ENCODE measurements at places on chromosomes 7 and 10.

DNA sequence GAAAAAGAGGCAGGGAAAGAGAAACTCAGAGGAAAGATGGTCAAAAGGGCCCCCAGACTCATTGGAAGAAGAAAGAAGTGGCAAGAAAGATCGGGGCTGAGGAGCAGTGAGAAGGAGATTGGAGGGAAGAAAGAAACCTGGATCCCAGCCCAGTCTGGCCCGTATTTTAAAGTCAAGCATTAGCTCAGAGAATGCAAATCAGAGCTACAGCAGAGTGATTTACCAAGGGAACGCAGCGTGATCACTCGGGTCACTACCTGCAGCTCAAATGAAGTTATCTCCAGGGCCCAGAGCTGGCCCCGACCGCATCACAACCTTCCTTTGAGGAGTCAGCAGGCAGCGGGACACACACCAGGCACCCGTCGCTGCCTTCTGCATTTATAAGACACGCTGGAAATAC is 72.8 kb downstream of the CARD11 start:
- DNase-seq = no peak

DNA sequence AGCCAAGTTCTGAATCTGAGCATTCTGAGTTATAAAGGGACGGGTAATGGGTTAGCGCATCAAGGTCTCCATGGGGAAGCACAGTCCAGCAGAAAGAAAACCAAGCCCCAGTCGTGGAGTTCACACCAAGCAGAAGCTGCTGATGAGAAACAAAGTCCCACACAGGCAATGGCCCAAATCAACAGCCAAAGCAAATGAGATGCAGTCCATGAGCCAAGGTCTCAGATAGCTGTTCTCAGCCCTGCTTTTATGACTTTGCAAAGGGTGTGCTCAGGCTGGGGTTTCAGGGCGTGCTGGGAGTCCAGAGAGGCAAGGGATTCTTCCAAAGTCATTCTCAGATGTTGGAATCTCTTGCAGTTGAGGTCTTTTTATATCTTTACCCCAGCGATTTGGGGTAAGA is 32.0 kb downstream of the THNSL1 start:
- DNase-seq = no peak

DNA sequence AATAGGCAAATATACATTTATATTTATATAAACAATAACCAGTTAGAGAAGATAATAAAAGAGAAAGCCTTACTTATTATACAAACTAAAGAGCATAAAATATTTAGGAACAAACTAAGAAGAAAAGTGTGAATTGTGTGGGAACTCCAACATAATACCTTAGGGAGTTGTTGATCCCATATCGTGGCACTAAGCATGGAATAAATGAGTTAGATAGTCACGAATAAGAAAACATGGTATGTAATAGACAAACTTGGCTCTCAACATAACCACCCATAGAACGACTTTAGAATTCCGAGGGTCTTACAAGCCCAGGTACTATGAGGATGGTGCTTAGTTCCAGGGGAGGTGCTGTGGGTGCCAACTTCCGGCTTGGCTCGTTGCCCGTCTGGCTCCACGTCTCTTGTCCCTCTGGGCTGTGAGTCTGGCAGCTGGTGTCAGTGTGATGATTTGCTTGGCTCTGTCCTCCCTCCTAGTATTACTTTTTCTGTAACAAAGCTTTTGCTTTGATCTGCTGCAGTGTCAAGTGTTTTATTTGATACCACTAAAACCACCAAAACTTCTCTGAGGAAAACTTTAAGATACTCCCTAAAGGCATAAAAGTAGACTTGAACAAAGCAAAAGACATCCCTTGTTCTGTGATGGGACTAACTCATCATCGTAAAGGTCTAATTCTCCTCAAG is 9.5 kb upstream of the RBM20 start:
- no peak for DNase-seq

GRCh38 chr7:47666164-47666862 is 84.4 kb upstream of the TNS3 start:
- no peak for DNase-seq

- no peak for DNase-seq
These were observed 36.3 kb downstream of the C10orf105 start for GRCh38 chr10:71683301-71683700.

DNA sequence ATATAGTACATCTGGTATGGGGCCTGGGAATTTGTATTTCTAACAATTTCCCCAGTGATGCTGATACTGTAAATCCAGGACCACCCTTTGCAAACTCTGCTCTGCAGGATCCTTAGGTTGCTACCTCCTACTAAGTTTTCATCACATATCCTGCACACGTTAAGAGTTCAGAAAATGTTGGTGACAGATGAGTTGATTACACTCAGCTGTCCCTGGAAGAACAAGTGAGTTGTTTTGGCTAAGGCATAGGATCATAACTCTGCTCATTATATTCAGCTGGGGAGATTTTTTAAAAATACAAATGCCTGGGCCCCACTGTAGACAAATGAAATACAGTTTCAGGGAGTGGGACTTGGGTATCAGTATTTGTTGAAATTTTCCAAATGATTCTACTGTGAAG is 274.6 kb upstream of the HABP2 start:
- no peak for DNase-seq

GRCh38 chr10:14625765-14626525 is 148.8 kb downstream of the FAM107B start:
- DNase-seq = no peak

GRCh38 chr10:65566906-65567305 is 1358.9 kb upstream of the LRRTM3 start:
- DNase-seq = no peak

DNA sequence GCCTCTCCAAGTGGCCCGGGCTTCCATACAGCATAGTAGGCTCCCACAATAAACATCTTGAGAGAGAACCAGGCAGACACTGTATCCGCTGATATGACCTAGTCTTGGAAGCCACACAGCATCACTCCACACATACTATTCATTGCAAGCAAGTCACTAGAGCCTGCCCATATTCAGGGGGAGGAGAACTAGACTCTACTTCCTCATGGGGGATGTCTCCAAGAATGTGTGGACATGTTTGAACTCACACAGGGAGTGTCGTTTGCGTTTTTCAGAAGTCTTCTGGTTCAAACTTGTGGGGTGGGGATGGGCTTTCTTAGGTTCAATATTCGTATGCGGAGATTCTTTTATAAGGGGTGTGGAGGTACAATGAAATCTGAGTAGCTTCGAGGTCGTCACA is 232.6 kb upstream of the HABP2 start:
- DNase-seq = no peak

DNA sequence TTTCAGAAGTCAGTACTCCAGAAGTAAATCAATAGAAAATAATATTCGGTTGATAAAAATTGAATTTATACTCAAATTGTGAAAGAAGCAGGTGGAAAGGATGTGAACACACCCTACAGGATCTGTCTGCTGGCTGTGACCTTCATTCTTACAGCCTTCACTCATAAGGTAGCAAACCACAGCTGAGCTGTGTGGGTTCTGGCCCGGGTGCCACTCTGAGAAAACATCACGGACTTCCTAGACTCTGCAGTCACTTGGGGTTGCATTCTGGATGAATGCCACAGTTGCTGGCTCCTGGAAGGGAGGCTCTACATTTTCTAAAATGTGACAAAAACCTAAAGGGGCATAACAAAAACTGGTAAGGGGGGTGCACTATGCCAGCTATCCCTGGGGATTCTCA is 36.0 kb upstream of the ABLIM1 start:
- no peak for DNase-seq

All from AG20443 (cell line).